ENCODE measurements at places on chromosomes 1 and 21. TPM values are rescaled to one million over a fixed set of nuclear protein-coding genes. Genes with fewer than 3 reads are reported as not detected.

- DNase-seq = no peak
Observed at GRCh38 chr1:29785554-29785953, 549.2 kb downstream of the PTPRU start.

- DNase-seq = no peak
Observed at GRCh38 chr1:43992232-43992995, 1.0 kb downstream of the CCDC24 start.

The AMY1C gene
- total RNA-seq = not detected

- DNase-seq = no peak
Observed at GRCh38 chr1:59223989-59224634, 72.8 kb upstream of the FGGY start.

The ANGPTL3 gene
- not detected for total RNA-seq

- no peak for DNase-seq
Observed at GRCh38 chr1:22773981-22774832, 63.6 kb downstream of the EPHB2 start.
